Urothelium cell line (cell line): ENCODE measurements at places on chromosomes 13 and 19.

GRCh38 chr13:44153496-44153895, 220.1 kb upstream of the SERP2 start:
- DNase-seq: no peak

- peak; percentile 47 for DNase-seq
Observed at GRCh38 chr13:72839831-72840426, 58.0 kb downstream of the PIBF1 start.

- DNase-seq: no peak
Observed at GRCh38 chr13:99431927-99432608, 69.2 kb upstream of the TM9SF2 start.

GRCh38 chr13:50594276-50595051, 249.0 kb downstream of the DLEU7 start:
- DNase-seq: peak; percentile 10

DNA sequence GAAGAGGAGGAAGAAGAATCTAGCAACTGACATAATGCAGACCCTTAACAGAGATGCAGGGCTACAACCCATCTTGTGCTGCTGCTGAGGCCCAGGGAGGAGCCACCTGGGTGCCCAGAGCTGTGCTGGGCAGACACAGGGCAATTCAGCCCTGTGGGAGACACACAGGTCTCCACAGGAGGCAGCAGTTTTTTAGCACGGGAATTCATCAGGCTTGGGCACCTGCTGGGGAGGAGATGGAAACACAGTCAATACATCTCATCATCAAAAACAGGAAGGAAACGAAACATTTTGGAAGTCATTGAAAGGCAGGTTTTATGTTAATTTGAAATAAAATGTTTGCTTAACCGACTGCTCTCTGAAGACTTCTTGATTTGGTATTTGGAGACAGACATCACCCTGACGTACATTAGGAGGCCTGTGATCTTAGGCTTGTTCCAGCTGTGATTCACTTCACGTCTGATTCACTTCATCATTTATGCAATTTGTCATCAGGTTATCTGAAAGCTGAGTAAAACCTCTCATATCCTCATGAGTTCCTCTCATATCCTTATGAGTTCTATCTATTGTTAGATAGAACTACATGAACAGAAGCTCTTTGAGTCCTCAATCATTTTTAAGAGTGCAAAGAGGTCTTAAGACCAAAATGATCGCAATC, 77.4 kb downstream of the CYSLTR2 start:
- no peak for DNase-seq

DNA sequence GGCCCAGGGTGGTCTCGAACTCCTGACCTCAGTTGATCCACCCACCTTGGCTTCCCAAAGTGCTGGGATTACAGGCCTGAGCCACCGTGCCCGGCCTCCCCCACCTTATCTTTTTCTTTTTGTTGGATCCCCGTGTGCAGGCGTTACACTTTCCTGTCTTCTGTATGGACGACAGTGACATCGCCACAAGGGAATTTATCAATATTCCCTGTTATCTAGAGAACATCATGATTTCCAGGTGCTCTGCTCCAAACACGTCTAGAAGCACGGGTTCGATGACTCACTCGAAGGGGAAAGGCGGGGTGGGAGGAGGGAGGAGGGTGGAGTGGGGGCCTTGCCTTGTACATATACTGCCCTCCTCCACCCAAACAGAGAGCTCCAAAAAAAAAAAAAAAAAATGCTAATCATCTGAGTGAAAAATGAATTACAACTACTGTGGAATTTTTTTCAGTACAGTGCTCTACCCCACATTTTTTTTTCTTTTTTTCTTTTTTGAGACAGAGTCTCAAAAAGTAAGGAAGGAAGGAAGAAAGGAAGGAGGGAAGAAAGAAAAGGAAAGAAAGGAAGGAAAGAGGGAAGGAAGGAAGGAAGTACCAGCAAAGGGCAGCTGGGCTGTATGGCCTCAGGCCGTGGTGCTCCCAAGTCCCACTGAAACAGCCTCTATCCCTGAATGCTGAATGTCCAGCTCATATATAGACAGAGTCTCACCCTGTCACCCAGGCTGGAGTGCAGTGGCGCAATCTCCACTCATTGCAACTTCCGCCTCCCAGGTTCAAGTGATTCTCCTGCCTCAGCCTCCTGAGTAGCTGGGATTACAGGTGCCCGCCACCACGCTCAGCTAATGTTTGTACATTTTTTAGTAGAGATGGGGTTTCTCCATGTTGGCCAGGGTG, 36.8 kb downstream of the INSR start:
- DNase-seq: peak; percentile 84

DNA sequence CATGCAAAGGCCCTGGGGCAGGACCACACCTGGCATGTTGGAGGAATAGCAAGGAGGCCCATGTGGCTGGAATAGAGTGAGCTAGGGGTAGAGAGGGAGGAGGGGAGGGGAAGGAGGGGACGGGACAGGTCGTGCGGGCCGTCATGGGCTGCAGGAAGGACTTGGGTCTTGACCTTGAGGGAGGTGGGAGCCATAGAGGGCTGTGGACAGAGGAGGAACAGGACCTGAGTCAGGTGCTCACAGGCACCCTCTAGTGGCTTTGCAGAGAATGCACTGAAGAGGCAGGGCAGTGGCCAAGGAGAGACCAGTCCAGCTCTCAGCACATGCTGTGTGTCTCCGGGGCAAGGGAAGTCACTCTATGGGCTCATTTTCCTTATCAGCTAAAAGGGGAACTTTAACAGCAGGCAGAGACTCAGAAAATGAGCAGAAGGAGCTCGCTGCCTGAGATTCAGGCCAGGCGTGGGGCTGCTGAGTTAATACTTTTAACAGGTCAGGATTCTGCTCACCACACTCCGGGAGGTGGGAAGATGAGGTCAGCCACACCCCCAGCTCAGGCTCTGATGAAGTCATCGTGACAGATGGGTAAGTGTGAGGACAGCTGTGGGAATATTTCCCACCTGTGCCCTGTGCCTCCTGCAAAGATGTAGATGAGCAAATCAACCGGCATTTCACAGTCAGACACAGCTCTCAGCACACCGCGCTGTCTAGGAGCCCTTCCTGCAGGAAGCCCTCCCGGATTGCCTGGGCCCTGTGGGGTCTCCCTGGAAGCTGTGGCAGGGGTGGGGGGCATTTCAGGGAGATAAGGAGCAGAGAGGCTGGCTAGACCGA, 6.0 kb upstream of the TNFAIP8L1 start:
- peak; percentile 71 for DNase-seq

GRCh38 chr13:41833831-41834230, 127.1 kb downstream of the VWA8 start:
- no peak for DNase-seq
